Peyer's patch (tissue), 4 donors: ENCODE measurements at places on chromosomes 12 and 14.

DNA sequence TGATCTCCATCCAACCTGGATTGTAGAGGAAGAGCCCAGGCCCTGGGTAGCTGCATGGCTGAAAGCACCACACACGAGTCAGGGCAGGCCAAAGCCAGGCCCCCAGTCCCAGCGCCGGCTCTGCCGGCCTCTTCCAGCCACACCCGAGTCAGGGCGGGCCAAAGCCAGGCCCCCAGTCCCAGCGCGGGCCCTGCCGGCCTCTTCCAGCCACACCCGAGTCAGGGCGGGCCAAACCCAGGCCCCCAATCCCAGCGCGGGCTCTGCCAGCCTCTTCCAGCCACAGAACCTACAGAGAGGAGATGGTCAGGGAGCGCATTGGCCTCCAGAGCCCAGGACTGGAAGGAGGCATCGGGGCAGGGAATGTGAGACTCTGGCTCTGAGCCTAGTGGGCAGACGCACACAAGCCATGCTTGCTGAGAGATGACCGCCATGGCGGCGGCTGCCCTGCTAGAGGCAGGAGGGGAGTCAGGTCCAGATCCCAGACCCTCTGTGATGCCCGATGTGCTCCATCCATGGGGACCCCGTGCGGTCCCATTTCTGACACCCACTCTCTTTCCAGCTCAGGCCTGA is 30.2 kb downstream of the BEGAIN start:
- DNase-seq = no peak

- no peak for DNase-seq
These were observed 101.6 kb downstream of the TSPAN9 start for GRCh38 chr12:3178671-3179313.

GRCh38 chr12:6394398-6394797 is 10.4 kb downstream of the LTBR start:
- no peak for DNase-seq

DNA sequence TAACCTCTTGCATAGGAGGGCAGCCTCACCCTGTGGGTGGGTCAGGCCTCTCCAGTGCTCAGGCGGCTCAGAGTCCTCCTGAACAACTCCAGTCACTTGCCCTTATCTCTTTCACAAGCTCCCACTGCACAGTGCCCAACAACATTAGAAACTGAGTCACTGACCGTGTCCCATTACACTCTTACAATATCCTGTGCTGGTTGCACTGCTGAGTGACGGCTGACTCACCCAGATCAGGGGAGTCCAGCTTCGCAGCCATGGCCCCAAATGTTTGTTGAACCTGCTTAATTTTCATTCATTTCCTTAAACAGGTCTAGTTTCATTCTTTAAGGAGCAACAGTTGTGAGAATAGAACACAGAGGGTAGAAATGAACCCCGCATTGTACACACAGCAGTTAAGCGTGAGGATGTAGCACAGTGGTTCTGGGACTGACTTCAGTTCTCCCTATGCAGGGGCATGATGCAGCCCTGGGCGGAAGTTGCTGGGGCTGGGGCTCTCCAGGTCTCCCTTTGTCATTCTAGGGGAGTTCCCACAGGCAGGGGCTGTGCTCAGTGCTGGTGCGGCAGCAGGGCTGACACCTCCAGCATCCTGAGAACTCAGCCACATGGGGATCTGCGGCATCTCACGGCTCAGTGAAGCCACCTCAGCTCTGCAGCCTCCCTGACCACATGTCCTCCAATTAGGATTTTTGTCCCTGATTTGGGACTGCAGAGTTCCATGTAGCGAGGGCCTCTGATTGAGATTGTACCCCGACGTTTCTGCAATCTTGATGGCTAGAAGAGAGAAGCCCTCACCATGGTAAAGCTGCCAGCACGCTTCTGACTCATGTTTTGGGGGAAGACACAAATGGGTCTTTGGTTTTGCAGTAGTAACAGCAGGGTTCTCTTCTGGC is 16.1 kb downstream of the GPR68 start:
- DNase-seq = peak; percentile 57

GRCh38 chr12:114770323-114770722 is 86.3 kb upstream of the TBX3 start:
- no peak for DNase-seq

- DNase-seq = no peak
These were observed 515.3 kb downstream of the RMST start for GRCh38 chr12:97977870-97978405.

- DNase-seq = no peak
These were observed 88.5 kb upstream of the NCOR2 start for GRCh38 chr12:124655698-124656516.

DNA sequence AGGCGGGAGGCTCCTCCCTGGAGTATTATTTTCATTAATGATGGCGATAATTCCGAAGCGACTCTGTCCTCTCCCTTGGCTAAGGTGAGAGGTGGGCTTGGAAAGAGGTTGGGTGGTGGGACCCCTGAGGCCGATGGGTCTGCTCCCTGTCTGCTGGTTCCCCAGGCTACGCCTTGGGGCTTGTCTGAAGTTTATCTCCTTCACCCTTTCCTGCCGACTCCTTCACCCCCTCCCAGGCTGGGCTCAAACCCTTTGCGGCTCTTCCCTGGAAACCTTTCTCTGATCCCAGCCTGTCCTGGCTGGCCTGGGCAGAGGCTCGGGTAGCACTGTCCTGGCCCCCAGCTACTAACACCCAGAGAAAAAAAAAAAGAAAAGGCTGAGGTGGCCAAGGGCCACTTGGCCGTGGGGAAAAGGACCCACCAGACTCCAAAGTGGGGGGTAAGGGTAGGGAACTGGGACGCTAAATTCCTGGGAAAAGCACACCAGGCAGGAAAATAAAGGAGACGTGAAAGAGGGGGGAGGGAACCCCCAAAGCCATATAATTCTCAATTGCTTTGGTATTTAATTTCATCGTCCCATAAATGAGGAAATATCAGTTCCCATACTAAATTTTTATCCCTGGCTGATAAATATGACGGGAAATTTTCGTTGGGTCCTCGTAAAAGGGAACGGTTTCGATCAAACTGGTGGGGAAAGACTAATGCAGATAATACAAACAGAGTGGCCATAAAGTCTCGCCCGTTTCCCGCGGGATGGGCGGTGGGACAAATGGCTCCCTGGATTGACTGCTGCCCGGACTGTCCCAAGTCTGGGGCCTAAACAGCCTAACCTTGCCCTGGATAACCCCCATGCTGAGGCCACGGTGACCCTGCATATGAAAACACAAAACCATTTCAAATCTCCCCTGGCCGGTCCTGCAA is 2.0 kb upstream of the HOXC10 start:
- no peak for DNase-seq

DNA sequence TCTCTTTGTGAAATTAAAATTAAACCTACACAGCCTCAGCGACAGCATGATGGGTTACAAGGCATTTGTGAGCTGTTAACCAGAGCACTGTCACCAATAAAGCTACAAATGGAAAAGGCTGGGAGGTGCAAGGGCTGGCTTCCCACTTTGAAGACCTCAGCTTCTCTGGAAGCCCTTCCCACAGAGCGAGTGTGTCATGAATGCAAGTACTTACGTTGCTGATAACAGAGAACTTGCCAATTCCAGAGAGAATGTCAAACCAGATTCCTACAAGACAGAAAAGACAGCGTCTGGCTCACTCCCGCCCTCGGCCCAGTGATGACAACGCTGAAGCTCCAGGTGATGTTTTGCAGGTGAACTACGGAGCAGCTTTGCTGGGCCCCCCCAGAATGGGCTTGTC is 145.8 kb downstream of the NTF3 start:
- no peak for DNase-seq

DNA sequence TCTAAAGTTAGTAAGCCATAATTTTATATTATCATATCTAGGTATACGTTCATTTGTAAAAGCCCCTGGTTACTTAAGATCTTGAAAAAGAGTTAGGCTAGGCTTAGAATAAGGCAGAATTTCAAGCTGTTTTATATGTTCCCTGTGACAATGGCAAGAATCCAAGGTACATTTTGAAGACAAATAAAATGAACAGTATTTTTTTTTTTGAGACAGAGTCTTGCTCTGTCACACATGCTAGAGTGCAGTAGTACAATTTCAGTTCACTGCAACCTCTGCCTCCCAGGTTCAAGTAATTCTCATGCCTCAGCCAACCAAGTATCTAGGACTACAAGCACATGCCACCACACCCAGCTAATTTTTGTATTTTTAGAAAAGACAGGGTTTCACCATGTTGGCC is 139.2 kb downstream of the DUSP6 start:
- DNase-seq = no peak

- peak; percentile 83 for DNase-seq
These were observed 23.2 kb downstream of the FOS start for GRCh38 chr14:75301666-75302325.

DNA sequence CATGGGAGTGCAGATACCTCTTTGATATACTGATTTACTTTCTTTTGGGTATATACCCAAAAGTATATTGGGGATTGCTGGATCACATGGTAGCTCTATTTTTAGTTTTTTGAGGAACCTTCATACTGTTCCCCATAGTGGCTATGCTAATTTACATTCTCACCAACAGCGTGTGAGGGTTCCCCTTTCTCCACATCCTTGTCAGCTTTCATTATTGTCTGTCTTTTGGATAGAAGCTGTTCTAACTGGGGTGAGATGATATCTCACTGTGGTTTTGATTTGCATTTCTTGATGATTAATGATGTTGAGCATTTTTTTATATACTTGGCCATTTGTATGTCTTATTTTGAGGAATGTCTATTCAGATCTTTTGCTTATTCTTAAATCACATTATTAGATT is 44.1 kb upstream of the JDP2 start:
- DNase-seq = no peak

- no peak for DNase-seq
These were observed 640.8 kb downstream of the C12orf50 start for GRCh38 chr12:87388376-87388775.

DNA sequence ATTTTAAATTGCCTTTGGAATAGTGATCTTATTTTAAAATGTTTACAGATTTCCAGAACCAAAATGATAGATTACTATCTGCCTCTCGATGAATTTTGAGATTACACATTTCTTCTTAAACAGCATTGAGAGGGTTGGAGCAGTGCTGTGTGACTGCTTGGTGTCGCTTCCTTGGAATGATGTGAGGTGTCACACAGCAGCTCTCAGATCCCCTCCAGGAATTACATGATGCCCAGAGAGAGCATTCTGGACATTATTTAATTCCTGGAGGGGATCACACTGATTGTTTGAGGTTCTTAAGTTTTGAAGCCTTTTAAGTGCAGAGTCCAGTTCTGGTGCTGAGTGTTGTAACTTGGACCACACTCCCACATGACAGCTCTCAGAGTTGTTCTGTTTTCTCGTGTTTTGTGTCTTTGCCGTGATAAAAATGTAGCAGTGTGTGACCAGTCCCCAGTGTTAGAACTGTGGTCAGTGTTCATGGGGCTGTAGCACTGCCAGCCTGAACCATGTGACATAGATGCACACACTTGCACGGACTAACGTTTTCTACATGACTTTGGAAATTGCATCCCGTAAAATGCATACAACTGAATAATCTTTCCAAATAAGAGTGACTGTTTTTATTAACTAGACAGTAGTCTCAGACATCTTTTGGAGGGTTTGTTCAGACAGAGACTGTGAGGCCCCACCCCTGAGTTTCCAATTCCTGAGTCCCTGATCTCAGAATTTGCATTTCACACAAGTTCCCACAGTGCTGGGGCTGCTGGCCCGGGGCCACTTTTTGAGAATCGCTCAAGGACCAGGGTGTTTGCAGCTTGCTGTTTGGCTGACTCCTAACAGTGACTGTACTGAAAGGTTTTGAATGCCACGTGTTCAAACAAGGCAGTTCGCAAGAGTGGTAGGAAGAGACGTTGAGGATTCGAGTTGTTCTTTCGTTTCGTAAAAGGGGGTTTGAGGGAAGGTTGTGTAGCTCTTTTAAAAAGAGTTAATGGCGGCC is 26.0 kb downstream of the XRCC3 start:
- no peak for DNase-seq

DNA sequence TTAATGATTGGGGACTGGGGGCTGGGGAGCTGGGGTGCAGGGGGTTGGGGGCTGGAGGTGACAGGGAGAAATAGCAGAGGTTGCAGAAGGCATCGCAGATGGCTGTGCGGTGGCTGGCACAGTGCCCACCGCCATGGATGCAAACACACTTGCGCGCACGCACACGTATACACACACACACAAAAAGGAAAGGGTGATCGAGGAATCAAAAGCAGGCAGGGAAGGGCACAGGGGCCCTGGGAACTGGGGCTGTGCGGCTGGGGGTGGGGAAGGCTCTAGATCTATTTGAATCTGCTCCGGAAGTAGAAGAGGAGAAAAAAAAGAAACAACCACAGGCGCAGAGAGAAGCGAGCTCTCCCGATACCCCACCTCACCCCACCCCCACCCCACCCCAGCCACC is 39.4 kb downstream of the ZFHX2 start:
- no peak for DNase-seq

- no peak for DNase-seq
These were observed 1.7 kb downstream of the DYNLL1 start for GRCh38 chr12:120497524-120498150.

DNA sequence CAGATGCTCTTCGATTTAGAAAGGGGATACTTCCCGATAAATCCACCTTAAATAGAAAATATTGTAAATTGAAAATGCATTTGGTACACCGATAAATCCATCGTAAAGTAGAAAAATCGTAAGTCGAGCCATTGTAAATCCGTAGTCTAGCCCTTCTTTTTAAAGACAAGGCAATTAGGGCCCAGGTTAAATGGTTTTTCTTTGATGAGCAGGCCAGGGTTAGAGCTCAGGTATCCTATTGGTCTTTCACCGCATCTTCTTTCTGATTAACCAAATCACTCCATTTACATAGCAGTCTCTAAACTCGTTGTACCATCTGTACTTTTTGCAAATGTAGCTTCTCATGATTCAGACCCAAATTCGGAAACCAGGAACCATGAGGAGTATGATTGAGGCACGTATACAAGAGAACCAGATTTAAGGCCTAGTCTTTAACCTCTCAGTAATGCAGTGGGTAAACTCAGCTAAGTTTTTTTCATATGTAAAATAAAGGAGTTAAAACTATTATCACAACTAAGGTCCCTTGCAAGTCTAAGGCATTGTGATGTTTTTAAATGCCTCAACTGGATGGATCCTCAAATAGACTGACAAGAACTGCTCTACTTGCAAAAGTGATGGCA is 2.2 kb upstream of the YAF2 start:
- no peak for DNase-seq

GRCh38 chr14:32764131-32764530 is 174.5 kb upstream of the NPAS3 start:
- no peak for DNase-seq

DNA sequence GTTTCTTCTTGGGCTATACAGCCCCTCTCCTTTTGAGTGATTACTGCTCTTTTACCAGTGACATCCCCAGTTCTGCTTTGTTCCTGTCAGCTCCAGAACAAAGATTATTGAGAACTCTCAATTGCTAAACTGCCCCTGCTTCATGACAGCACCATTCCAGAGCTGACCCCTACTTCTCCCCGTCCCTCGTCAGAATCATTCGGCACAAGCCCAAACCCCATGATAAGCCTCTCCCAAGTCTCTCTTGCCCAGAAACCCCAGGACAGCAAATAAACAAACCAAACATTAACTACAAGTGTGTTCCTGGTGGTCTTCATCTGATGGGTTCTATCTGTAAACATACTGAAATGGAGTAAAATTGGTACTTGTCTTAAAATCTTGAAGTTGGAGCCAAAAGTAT is 9.3 kb upstream of the DLGAP5 start:
- DNase-seq = no peak
